ENCODE measurements at places on chromosomes 16 and 17. TPM values are rescaled to one million over a fixed set of nuclear protein-coding genes. Genes with fewer than 3 reads are reported as not detected.
A peak's percentile ranks its signal among the peaks of the same experiment; 100 is the strongest.

DNA sequence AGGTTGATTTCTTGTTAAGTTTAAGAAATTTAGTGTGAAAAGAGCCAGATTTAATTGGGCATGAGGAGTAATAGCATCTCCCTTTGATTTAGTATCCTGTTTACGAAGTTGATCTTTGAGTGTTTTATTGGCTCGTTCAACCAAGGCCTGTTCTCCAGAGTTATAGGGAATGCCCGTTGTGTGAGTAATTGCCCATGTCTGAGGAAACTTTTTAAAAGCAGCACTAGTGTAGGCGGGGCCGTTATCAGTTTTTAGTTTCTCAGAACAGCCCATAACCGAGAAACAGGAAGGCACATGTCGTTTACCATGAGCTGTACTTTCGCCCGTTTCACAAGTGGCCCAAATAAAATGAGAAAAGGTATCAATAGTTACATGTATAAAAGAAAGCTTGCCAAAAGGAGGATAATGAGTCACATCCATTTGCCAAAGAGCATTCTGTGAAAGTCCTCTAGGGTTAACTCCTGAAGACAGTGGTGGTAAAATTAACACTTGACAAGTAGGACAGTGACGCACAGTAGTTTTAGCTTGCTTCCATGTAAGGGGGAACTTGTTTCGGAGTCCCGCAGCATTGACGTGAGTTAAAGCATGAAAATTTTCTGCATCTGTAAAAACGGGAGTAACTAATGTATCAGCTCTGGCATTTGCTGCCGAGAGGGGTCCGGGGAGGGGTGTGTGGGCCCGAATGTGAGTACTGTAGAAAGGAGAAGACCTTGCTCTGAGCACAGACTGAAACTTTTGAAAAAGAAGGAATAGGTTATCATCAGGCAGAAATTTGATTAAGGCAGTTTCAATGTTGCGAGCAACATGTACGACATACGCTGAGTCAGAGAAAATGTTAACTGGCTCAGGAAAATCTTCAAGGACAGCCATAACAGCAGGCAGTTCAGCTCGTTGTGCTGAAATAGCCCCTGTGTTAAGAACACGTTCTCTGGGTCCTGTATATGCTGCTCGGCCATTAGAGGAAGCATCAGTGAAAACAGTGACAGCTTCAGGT is 18.5 kb upstream of the KCTD5 start:
- no peak for DNase-seq

DNA sequence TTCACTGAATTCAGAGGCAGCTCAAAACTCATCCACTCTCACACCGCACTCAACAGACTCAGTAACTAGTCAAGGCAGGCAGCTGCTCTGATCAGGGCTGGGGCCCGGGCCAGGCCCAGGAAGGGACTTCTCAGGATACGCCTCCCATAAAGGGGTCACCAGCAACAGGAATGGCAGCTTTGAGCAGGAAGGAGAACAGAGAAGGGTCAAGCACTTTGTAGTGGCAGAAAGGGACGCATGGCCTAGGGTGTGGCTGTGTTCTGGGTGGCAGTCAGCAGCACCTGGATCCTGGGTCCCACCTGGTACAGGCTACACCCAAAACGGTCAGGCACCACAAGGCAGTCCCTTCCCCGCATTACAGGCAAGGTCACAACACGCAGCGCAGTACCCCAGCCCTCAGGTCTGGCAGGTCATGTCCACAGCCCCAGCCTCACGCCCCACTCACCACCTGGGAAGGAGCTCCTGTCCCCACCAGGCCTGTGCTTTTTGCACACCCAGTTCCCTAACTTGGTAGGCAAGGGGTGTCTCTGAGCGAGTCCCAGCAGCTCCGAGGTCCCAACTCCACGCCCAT is 99.7 kb downstream of the ZNF778 start:
- no peak for DNase-seq

DNA sequence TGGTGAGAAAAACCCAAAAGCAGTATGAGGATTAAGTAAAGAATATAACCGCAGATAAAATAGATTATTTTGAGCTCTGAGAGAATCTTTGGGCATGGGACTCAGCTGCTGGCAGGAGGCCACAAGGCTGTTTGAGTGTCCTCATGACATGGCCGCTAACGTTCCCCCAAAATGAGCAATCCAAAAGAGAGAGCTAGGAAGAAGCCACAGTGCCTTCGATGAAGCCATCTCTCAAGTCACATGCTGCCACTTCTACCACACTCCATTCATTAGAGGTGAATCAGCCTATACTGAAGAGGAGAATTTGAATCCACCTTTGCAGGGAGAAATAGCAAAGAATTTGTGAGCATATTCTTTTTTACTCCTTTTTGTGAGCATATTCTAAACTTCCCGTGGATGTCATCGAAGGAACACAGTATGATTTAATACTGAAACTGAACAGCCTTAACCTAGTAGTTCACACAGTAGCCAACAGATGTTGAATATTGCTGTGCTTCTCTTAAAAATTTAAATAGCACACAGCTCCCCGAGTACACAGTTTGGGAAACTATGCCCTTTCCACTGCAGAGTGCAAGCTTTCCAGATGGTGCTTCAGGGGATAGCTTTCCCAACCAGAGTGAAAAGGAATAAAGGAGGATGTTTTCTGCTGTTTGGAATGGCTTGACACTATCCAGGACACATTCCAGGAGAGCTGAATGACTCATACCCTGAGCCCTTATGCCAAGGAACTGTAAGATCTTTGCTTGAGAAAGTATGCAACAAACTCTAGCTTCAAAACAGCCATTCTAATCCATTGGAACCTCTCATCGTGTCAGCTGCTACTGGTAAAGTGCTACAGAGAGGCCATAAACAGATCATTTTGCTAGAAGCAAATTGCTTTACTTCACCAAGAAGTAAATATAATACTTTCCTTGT is 33.9 kb downstream of the ANKFY1 start:
- DNase-seq: no peak

GRCh38 chr16:77450790-77451487 is 16.1 kb upstream of the ADAMTS18 start:
- DNase-seq: no peak

DNA sequence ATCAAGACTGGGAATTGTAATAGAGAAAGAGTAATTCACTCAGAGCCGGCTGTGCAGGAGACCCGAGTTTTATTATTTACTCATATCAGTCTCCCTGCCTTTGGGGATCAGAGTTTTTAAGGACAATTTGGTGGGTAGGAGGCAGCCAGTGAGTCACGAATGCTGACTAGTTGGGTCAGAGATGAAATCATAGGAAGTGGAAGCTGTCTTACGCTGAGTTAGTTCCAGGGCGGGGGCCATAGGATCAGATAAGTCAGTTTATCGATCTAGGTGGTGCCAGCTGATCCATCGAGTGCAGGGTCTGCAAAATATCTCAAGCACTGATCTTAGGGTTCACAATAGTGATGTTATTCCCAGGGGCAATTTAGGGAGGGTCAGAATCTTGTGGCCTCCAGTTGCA is 20.2 kb upstream of the GUCY2D start:
- no peak for DNase-seq

- no peak for DNase-seq
These were observed 1.6 kb upstream of the HSD3B7 start for GRCh38 chr16:30983289-30983889.

DNA sequence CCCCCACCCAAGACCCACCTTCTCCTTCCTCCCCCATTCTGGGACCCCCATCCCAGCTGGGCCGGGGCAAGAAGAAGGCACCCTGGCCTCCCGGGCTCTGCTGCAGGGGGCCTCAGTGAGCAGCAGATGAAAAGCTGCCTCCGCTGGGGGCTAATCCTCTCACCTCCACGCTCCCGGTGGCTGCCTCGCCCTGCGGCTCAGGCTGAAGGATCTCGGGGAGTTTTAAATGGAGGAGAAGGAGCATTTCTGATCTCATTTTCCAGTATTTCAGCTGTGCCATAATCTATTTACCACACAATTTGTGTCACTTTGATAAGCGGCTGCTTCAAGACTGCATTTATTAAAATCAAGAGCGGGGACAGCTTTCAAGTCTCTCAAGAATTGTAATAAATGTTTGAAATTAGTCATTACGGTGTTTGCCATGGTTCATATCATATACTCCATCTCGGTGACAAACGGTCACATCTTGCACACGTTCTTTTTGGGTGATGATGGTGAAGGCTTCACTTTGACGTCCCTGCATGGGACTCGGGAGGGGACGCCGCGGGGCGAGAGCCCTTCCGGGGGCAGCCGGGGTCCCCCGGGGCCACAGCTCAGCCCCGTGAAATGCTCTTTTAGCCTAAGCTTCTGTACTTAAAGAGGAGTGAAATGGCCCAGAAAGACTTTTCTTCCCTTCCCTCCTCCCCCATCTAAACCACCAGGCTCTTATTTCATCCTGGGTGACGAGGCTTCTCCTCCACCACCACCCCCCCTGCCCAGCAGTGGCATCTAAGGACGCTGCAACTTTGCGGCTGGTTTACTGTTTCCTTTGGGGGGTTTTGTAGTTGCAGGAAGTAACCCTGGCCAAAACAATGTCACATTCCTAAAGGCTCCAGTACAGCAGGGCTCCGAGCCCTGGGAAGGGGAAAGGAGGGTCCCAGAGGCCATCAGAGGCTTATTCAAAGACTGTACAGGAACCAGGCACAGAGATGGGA is 313.1 kb upstream of the TNRC6C start:
- peak; percentile 63 for DNase-seq

GRCh38 chr16:27083861-27084261 is 17.1 kb downstream of the C16orf82 start:
- no peak for DNase-seq

DNA sequence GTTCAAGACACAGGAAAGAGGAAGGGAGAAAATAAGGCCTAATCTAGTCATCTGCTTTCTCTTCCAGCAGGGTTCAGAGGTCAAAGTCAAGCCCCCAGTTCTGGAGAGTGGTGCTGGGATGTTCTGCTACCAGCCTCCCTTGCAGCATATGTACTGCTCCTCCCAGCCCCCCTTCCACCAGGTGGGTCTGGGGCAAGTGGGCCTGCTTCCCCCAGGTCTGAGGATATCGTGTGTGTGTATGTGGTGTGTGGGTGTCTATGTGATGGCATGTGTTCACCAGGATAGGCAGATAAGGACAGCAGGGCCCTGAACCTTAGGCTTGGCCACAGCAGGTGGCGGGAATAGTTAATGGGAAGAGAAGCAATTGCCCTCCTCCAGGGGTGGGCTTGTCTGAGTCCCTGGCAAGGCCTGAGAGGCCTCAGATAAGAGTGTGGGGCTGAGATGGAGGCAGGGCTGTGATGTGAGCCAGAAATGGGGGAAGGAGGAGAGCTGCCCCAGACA is 21.1 kb downstream of the FOXN1 start:
- no peak for DNase-seq

DNA sequence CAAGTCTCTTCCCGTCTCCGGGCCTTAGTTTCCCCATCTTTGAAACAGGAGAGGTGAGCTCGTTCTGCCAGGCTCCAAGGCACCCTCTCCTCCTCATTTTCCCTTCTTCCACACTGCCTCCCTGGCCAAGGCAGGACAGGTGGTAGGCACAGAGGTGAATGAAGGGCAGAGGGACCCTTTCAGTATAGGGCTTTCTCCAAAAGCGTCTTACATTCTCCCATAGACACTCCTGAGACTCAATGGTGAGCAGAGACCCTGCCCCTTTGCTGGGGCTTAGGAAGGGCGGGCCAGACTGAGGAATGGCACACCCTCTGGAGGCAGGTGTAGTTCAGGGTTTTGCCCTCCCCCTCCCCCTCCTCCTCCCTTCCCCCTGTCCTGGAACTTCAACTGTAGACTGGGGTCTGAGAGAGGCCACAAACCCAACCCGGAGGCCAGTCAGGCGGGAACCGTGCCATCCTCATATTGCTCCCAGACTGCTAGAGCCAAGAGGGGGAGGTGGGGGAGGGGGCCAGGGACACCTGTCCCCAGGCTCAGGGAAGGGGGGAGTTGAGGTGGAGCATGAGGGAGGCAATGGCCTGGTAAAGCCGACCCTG is 1.9 kb downstream of the PLEKHH3 start:
- DNase-seq: peak; percentile 33

GRCh38 chr17:8060274-8060673 is 21.4 kb downstream of the ALOX15B start:
- DNase-seq: no peak

DNA sequence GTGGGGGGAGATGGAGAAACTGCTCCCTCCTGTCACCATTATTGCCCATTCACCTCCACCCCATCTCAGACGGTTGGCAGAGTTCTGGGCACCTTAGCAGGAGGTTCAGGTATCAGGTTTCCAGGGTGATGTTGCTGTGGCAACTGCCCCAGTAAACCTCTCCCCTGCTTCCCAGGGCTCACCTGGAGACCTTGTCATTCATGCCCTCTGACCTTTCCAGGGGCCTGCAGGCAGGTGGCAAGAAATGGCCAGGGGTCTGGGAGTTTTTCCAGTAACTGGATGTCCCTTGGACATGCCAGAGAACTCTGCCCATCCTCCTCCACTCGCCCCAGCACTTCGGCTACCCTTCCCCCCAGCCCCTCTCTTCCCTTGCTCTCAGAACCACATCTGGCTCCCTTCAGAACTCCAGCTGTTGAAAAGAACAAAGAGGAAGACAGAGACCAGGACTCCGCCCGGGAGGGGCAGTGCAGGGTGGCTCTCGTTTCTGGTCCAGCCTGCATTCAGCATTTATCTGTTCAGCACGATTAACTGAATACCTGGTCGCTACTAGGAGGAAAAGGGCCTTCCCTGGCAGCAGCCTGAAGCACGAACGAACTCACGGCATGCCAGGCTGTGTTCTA is 8.5 kb downstream of the MLLT6 start:
- no peak for DNase-seq

SOX8 gene
- 0.60 TPM for total RNA-seq
